Mammary epithelial cell (primary cell): ENCODE measurements at places on chromosomes 16 and 17.
A peak's percentile ranks its signal among the peaks of the same experiment; 100 is the strongest.

- DNase-seq: no peak
Measured at GRCh38 chr17:35716173-35716572, 15.3 kb upstream of the RASL10B start.

DNA sequence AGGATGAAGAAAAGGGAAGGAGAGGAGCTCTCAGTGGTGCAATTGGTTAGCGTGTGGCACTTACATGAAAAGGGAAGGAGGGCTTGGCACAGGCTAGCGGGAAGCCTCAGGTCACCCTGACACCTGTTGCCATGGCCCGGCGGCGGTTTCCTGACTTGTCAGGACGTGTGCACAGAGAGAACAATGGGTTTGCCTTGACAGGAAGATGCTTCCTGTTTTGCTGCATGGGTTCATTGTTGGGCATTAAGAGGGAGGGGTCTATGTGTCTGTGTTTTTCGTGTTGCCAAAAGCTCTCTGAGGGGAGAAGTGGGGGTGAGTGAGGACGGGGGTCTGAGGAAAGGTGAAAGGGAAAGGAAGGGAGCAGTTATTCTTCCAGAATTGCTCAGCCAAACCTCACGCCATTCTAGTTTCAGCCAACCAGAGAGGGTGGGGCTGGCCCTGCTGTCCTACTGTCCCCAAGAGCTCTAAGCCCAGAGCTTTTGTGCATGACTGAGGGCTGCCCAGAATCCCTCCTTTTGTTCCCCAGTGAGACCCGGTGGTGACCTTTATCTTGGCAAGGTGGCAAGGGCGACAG is 17.1 kb upstream of the CCR7 start:
- peak; percentile 81 for DNase-seq

DNA sequence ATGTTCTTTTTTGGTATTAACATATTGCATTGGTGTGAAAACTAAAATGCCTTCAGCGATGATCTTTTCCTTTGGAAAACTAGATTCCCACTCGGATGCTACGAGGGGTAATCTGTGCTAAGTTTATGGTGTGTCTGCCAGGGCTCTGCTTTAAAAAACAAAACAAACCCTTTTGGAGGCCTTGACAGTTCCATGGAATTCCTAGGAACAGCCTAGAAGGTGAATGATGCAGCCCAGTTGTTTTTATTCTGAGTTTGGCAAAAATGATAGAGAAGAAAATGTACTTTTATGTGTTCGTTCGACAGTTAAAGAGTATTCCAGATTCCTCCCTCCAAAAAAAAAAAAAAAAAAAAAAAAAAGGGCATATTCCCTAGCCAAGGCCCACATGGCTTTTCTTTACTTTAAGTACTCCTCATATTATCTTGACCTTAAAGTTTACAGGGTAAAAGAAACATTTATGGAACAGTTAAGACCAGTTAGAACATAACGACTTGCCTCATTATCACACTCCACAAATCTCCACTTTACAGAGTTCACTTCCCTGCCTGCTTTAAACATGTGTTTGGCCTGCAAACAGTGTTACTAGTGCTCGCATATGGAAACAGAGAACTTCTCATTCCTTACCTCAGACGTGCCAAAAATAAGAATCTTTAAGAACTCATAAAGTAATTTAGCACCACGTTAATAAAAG is 159.1 kb downstream of the WWOX start:
- DNase-seq: no peak

- DNase-seq: no peak
Measured at GRCh38 chr16:46830417-46830901, 521 bp downstream of the C16orf87 start.

DNA sequence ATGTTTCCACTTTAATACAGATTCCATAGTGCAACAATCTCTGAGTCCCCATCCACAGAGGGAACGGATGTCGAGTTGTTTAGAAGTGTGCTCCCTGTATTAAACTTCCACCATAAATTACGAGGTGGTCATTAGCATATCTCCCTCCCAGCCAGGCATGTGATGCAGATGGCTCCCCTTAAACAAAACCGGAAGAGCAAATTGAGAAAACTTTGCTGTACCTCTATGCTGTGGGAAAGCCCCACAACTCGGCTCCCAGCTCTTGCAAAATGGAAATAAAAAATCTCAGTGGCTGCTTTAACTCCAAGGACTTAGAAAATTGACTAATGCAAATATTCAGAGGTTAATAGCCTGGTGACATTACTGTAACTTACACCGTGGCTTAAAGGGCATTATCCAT is 290.9 kb downstream of the MAF start:
- no peak for DNase-seq

DNA sequence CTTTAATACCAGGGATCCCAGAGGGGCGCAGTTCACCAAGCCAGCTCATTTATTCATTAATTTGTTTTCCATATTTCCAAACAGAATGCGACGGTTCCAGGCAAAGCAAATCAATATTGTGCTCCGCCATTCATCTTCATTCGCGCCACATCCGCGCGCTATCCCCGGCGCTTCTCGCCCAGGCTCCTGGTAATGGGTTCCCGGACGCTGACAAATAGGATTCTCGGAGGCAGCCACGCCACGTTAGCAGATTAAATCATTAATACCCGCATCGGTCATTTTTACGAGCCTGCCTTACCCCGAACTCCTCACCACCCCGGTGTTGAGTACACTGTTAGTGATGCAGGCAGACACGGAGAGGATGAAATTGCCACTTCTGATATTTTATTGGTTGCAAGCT is 26.0 kb upstream of the C16orf82 start:
- DNase-seq: no peak

- DNase-seq: peak; percentile 97
Measured at GRCh38 chr17:8189711-8190477, at the start of gene BORCS6. Gene BORCS6, minus strand, starts transcription at chr17:8190180. Its CDS starts 40 bp downstream, at chr17:8190140.

DNA sequence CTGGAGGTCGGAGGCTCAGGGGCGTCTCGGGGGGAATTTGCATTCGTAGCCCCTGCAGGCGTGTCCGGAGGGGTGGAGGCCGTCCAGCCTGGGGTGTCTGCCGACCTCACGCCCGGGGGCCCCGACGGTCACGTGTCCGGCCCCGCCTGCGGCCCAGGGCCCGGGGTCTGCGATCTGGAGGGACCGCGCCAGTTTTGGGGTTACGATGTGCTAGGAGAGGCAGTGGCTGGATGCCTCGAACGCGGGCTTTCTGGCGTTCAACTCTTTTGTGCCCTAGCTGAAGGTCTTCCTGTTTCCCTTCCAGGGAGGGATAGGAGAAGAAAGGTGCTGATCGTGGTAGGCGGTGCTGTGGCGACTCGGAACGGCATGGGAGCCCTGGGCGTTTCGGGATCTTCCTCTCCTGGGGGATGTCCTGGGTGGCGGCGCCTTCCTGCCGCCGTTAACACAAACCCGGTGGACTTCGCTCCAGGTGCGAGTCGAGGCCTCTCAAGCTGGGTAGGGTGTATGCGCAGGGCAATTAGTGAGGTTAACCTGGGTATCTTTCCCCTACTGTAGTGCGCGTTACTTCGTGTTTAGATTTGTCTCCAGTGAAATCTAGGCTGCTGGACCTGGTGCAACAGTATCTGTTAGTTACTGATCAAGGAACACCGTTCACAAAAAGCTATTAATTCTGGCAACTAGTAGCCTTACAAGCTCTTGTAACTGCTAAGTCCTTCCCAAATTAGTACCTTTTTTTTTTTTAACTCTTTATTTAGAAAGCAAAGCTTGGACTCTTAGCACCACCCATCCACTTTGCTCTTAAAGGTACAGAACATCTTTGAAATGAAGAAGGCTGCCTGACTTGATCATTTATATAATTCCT is 1.3 kb downstream of the AKAP1 start:
- peak; percentile 62 for DNase-seq

DNA sequence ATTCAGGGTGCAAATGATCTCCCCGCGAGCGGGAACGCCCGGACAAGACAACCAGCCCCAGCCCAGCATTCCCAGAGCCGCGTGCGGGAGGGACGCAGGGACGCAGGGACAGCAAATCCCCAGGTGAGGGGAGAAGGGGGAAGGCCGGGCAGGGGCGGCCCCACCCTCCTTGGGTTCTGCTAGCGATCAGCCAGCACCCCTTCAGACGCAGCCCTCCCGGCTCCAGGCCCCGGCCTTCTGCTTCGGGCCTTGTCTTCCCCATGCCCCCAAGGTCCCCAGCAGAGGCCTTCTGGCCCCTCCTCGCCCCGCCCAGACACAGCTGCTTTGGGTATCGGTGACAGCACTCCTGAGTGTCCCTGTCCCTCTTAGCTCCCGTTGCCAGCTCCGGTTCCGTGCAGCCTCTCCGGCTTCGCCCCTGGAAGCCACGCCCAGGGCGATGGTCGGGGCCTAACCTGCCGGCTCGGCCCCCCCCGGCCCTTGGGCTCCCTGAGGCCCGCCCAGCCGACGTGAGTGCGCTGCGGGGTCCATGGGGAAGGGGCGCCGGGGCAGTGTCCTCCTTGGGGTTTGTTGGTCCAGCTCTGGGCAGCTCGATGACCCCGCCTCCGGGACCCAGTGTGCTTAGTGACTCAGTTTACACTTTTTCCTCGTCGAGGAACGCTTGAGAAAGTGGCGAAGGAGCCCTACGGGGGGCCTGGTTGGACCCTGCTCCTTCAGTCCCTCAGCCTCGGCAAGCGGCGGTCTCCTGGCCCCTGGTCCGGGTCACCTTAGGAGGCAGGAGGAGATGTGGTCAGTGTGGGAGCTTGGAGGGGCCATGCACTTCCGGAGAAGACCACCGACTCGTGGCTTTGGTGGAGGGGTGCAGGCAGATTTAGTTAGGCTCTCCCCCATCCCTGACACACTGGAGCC is 50.5 kb upstream of the AMZ2 start:
- DNase-seq: no peak

DNA sequence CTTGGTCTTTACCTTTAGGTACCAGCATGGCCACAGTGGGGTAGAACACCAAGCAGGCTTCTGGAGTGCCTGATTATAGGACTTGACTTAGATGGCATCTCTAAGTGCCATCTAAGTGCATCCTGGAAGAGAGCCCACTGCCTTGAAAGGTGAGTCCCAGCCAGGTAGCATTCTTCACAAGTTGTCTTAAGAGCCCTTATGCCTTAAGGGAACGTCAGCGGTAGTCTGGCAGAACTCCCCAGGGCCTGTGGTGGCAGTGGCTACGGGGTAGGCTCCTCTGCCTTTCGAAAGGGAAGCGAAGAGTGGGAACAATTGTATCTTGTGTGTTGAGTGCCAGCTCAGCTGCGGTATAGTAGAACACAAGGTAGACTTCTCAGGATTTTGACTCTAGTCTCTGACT is 549.0 kb downstream of the HS3ST4 start:
- DNase-seq: no peak

- DNase-seq: peak; percentile 78
Measured at GRCh38 chr17:14792746-14793145, 472.4 kb downstream of the PMP22 start.

DNA sequence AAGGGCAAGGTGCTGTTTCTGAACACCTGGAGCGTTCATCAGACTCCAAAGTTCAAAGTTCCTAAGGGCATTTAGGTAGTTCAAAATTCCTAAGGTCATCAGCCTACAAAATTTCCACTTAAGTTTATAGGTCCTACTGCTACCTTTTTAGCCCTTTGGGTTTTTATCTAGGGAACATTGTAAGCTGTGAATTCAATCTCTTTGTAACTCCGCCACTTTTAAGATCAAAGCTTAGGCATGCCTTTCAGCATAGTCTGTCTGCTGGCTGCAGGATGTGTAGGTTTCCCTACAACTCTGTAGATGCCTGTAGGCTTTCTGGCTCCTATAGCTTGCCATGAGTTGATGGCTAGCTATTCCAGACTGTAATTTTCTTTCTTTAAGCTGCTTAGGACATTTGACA is 291.6 kb downstream of the MAP2K6 start:
- no peak for DNase-seq

- no peak for DNase-seq
Measured at GRCh38 chr16:54645345-54645744, 285.3 kb upstream of the IRX5 start.

DNA sequence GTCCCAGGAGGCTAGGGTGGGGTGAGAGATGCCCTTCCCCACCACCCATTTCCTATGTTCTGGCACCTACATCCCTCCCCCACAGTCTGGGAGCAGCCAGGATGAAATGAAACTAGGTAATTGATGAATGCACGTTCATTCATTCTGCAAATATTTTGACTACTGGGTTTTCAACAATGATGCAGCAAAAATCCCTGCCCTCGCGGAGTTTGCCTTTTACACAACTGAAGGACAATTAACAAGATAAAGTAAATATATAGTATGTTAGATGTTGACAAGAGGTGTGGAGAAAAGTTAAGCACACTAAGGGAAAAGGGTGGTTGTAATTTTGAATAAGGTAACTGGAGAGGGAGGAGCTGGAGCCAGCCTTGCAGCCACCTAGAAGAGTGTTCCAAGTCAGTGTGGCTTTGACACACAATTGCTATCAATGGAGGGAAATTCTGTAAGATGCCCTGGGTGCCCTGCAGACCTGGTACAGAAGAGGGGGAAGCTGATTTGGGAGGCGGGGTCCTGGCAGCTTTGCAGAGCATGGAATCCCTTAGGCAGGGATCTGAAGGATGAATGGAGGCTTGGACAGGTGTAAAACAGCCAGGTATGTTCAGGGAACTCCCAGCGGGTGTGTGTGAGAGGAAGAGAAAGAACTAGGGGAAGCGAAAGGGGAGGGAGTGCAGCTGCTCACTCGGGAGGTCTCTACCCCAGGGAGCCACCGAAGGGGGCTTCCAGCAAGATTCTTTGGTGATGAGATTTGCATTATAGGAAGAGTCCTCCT is 2.5 kb downstream of the TMEM92 start:
- no peak for DNase-seq

DNA sequence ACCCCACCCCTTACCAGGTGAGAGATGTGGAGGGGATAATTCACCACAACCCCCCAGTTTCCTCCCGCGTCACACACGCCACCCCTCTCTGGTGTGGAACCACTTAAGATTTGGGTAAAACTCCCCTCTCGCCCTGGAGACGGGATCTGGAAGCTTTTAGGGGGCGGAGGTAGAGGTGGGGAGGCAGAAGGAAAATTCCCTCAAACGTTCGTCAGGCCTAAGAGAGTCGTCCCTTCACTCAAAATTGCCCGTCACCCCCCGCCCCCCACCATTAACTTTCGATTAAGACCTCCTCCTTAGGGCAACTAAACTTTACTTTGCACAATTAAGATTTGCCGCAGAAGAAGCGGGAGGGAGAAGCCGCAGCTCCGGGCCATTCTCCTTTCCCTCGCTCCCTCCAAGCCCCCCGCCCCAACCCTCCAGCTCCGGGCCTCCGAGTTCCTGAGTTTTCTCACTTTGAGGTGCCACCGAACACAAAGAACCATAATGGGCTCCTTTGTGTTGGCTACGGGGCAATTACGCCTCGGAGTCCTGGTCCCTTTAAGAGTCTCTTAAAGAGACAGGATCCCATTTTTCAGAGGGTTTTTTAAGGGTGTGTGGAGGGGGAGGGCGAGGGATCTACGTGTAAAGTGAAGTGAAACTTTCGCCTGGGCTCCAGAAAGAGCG is 985 bp upstream of the FZD2 start:
- peak; percentile 36 for DNase-seq

DNA sequence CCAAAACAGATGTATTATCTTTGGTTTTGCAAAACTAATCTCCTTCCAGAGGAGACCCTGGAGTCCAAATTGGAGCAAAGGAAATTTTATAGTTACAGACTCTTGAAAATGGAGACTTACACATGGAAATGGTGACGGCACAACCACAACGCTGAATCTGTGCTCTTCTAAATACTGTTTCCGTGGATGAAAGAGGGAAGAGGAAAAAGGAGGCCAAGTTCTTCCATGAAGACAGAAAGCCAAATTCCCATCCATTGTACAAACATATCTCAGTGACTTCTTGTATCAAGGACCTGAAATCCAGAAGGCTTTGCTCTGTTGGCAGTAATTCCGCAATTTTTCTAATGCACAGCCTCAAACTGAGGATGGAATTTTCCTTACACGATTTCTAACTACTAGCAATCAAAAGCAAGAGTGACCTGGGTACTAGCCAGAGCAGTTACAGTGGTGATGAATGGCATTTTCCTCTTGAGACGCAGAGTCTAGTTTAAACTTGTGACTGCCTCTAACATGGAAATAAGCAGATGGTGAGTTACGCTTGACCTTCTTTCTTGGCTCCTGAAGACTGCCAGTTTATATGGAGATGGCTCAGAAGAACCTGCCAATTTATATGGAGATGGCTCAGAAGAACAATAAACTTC is 38.5 kb downstream of the VPS53 start:
- DNase-seq: no peak
